ENCODE measurements at places on chromosomes 3 and 15.

- peak overlapping the region; percentile 51 for H3K4me3 ChIP-seq
- DNase-seq: no peak
- H3K4me1 ChIP-seq: peaks cover 86% of the 10 kb centered on the region
- H3K27me3 ChIP-seq: no peaks in the 10 kb centered on the region
Measured at GRCh38 chr15:63896336-63897115, 62.8 kb upstream of the HERC1 start.

DNA sequence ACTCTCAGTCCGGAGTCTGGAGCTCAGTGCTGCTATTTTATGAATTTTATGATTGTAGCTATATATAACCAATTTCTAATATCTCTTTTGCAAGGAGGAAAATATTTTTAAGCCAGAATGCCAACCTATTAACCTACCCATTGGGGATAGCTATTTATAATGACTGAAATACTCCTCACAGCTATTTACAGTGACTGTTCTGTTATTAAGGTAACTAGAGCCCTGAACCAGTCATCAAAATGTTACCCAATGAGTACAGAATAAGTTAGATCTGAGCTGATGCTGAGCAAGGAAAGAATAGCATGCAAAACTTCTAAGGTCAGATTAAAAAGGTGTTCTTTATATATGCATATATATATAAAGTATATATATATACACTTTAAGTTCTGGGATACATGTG, 79.6 kb upstream of the PPP2R3A start:
- H3K27ac ChIP-seq: no peak overlapping the region
- no peak overlapping the region for H3K4me3 ChIP-seq
- no peaks in the 10 kb centered on the region for H3K4me1 ChIP-seq
- no peaks in the 10 kb centered on the region for H3K27me3 ChIP-seq
- no peak for DNase-seq

GRCh38 chr3:121979734-121980449, 42.2 kb downstream of the ILDR1 start:
- no peak for DNase-seq
- no peak overlapping the region for H3K4me3 ChIP-seq
- no peak overlapping the region for H3K27ac ChIP-seq
- H3K36me3 ChIP-seq: peaks cover 2% of the 10 kb centered on the region
- H3K27me3 ChIP-seq: no peaks in the 10 kb centered on the region

- no peak overlapping the region for H3K4me3 ChIP-seq
- H3K27ac ChIP-seq: no peak overlapping the region
- H3K36me3 ChIP-seq: peaks cover 23% of the 10 kb centered on the region
- no peaks in the 10 kb centered on the region for H3K27me3 ChIP-seq
- DNase-seq: no peak
- H3K4me1 ChIP-seq: peaks cover 13% of the 10 kb centered on the region
Measured at GRCh38 chr15:49282366-49282765, 112.3 kb downstream of the GALK2 start.

DNA sequence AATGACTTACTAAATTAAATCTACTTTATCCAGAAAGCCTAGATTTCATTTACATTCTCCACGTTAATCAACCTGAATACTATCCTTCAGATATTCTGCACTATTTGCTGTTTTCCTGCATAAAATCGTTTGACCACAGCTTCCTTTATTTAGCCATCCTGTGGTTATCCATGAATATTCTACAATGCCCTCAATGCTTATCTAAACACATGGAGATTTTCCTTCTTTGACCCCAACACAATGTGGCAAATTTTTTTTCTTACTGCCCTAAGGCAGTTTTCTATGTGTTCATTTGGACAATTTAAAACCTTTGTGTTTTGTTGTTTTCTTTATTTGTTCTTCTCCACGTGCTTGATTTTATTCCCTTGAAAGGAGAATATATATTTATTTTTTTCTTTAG, 495.5 kb upstream of the ROBO1 start:
- no peaks in the 10 kb centered on the region for H3K4me1 ChIP-seq
- H3K27me3 ChIP-seq: no peaks in the 10 kb centered on the region
- H3K27ac ChIP-seq: no peak overlapping the region
- no peak overlapping the region for H3K4me3 ChIP-seq
- no peak for DNase-seq
- no peaks in the 10 kb centered on the region for H3K36me3 ChIP-seq

- DNase-seq: no peak
- no peak overlapping the region for H3K27ac ChIP-seq
- peaks cover 19% of the 10 kb centered on the region for H3K27me3 ChIP-seq
- H3K36me3 ChIP-seq: peaks cover 2% of the 10 kb centered on the region
- peaks cover 14% of the 10 kb centered on the region for H3K4me1 ChIP-seq
Measured at GRCh38 chr15:75749820-75750219, 37.2 kb upstream of the CSPG4 start.

DNA sequence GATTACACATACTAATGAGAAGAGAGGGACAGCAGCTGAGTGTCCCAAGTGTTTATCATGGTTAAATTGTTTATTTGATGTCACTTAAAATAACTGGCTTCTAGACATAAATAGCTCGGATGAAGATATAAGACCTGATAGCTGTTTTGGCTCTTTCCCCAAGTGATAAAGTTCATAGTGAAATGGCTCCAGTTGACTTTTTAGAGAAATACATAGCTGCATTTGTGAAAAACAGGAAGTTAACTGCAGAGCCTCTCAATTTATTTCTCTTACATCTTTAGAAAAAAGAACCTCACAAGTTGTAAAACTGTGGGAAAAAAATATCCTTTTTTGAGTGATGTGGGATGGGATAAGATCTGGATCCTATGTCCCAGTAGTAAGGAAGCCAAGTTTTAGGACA, 332.9 kb upstream of the RASGRP1 start:
- no peak overlapping the region for H3K4me3 ChIP-seq
- H3K36me3 ChIP-seq: peaks cover 2% of the 10 kb centered on the region
- no peaks in the 10 kb centered on the region for H3K4me1 ChIP-seq

- H3K4me3 ChIP-seq: no peak overlapping the region
- peaks cover 50% of the 10 kb centered on the region for H3K36me3 ChIP-seq
- H3K27me3 ChIP-seq: peaks cover 100% of the 10 kb centered on the region
- no peak overlapping the region for H3K27ac ChIP-seq
- DNase-seq: no peak
- peaks cover 50% of the 10 kb centered on the region for H3K4me1 ChIP-seq
Measured at GRCh38 chr15:60000113-60000823, 3.8 kb upstream of the FOXB1 start.

GRCh38 chr15:71435552-71435951, 320.3 kb downstream of the THSD4 start:
- H3K27me3 ChIP-seq: peaks cover 14% of the 10 kb centered on the region
- no peak overlapping the region for H3K27ac ChIP-seq
- H3K36me3 ChIP-seq: no peaks in the 10 kb centered on the region
- no peaks in the 10 kb centered on the region for H3K4me1 ChIP-seq
- no peak overlapping the region for H3K4me3 ChIP-seq

DNA sequence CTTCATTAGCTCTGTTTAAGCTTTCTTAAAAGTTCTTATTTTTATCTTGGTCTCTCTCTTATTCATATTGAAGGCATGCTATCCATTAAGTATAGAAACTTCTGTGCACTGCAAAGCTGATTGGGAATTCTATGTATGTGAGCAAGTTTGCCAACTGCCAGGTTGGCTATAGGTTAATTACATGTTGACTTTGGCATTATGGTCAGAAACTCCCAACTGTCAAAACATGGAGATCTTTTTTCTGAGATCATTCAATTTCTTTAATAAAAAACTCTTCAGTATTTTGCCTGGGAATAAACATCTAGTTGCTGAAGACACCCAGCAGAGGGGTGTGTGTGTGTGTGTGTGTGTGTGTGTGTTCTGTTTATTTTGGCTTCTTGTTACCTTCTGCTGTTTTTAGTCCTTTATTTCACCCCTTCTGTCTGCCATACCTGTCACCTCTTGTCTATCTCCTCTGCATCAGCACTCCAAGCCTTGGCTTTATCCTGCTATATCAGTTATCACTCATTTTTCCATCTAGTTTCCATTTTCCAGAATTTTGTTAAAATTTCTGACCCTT, 1.3 kb upstream of the ARL14 start:
- no peaks in the 10 kb centered on the region for H3K36me3 ChIP-seq
- H3K27me3 ChIP-seq: peaks cover 37% of the 10 kb centered on the region

DNA sequence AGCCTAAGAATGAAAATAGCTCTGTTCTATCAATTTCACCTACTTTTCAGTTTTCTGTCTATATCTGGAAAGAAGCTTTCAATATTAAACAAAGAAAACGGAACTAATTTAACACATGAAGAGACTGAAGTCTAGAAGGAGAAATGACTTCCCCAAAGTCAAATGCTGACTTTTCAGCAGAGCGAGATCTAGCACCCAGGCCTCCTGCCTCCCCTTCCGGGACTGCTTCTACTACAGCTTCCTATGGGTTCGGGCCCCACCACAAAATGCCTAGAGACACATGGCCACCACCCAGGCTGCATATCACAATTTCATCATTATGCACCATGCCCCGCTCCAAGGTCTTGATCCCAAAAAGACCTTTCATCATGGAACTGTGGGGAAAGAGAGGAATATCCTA, 104.5 kb downstream of the SST start:
- H3K4me3 ChIP-seq: no peak overlapping the region
- H3K27me3 ChIP-seq: peaks cover 45% of the 10 kb centered on the region
- no peak overlapping the region for H3K27ac ChIP-seq
- H3K4me1 ChIP-seq: no peaks in the 10 kb centered on the region

DNA sequence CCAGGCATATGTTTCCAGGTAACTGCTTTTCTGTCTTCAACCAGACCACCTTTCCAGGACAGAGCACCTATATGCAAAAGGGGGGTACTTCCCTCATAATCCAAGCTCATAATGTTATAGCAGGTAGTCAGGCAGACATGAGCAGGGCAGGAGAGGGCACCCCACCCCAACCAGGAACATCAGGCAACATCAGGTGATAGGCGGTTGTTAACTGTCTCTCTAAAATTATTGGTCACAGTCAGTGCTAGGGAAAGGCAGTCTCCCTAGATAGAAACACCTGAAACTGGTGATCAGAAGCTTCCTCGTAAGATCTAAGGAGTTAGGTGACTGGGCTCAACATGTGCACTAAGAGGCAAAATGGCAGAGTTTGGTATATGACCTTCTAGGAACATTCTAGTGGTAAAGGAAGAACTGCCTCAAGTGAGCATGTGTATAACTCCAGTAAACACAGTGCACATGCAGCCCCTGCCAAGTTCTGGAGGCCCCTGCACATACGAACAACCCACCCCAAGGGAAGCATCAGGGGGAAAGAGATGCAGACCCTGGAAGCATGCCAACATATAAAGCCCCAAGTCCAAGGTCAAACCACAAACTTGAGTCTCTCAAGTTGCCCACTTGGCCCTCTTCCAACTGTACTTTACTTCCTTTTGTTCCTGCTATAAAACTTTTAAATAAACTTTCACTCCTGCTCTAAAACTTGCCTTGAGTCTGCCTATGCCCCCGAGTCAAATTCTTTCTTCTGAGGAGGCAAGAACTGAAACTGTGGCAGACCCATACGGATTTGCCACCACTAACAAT, 270.9 kb downstream of the ULK4 start:
- H3K4me3 ChIP-seq: no peak overlapping the region
- H3K36me3 ChIP-seq: peaks cover 2% of the 10 kb centered on the region
- H3K27me3 ChIP-seq: no peaks in the 10 kb centered on the region
- peaks cover 6% of the 10 kb centered on the region for H3K4me1 ChIP-seq

DNA sequence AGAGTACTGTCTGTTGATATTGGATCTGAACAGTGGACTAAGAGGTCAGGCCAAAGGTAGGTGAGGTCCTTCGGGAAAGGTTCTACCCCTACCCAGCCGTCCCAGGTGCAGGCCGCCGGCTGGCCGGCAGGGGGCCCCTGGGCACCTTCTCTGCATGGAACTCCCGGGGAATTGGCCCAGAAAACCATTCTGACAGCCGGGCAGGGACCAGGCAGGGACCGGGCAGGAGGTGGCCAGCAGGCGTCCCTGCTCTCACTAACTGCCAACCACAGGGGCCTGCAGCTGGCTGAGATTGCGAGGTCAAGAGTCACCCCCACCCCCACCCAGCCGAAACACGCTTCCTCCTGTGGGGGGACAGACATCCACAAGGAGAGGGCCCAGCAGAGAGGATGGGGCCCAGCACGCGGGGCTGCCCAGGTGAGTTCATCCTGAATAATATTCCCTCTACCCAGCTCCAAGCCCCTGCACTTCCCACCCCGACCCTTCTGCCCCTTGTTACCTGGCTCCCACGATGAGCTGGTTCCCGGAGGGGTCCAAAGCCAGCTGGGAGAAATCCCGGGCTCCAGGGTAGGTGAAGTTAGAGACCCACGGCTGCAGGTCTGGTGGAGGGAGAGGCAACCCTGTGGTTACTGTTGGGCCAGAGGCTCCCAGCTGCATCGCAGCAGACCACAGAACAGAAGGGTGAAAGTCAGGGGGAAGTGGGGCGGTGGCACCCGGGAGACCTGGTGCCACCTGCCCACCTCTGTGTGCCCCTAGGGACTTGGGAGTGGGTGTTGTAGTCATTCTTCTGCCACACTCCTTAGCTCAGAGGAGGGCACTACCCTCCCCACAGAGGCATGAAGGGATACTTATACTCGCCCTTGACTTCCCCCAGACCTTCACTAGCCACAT, 84.4 kb downstream of the SEMA5B start:
- H3K27ac ChIP-seq: no peak overlapping the region
- H3K4me1 ChIP-seq: peaks cover 21% of the 10 kb centered on the region
- no peaks in the 10 kb centered on the region for H3K36me3 ChIP-seq
- no peak overlapping the region for H3K4me3 ChIP-seq
- peaks cover 25% of the 10 kb centered on the region for H3K27me3 ChIP-seq
- DNase-seq: no peak

- no peak overlapping the region for H3K4me3 ChIP-seq
- H3K27me3 ChIP-seq: no peaks in the 10 kb centered on the region
- no peak overlapping the region for H3K27ac ChIP-seq
- peaks cover 1% of the 10 kb centered on the region for H3K36me3 ChIP-seq
- no peaks in the 10 kb centered on the region for H3K4me1 ChIP-seq
Measured at GRCh38 chr3:77837456-77838025, 797.6 kb downstream of the ROBO2 start.

DNA sequence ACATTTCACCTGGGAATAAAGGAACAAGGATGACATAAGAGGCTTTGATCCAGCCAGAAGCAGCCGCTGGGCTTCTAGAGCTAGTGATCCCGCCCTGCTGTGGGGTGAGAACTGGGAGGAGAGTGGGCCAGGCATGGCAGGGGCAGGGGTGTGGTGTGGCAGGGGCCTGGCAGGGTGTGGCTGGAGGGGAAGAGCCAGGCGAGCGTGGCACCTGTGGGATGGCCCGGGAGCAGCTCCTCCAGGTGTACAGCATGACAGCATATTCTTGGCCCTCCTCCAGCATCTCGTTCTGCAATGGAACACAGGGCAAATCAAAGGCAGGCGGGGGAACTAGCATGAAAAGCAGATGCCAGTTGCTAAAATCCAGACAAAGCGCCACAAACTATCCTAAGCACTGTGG, 35.5 kb downstream of the CYFIP1 start:
- peaks cover 32% of the 10 kb centered on the region for H3K27me3 ChIP-seq
- no peak for DNase-seq
- peaks cover 9% of the 10 kb centered on the region for H3K4me1 ChIP-seq
- no peak overlapping the region for H3K27ac ChIP-seq
- H3K4me3 ChIP-seq: no peak overlapping the region

DNA sequence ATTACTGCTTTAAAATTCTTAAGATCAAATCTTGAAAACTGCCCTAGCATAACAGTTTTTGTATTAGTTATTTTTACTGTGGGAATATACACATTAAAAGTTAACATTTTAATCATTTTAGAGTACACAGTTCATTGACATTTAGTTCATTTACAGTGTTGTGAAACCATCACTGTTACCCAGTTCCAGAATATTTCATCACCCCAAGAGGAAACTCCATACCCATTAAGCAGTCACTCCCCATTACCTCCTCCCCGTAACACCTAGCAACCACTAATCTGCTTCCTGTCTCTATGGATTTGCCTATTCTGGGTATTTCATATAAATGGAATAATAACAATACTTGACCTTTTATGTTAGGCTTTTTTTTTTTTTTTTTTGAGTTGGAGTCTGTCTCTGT, 164.1 kb upstream of the LRRFIP2 start:
- H3K27ac ChIP-seq: no peak overlapping the region
- no peaks in the 10 kb centered on the region for H3K4me1 ChIP-seq
- no peak overlapping the region for H3K4me3 ChIP-seq
- no peak for DNase-seq
- H3K27me3 ChIP-seq: no peaks in the 10 kb centered on the region

All from central memory CD8-positive, alpha-beta T cell (primary cell).